Mesendoderm (in vitro differentiated cells): ENCODE measurements at places on chromosomes 5 and 9.

- DNase-seq: peak; percentile 94
- peaks cover 11% of the 10 kb centered on the region for H3K4me1 ChIP-seq
- no peak overlapping the region for H3K4me3 ChIP-seq
- H3K36me3 ChIP-seq: no peaks in the 10 kb centered on the region
Measured at GRCh38 chr9:75083188-75083970, 4.6 kb downstream of the NMRK1 start.

- H3K36me3 ChIP-seq: no peaks in the 10 kb centered on the region
- peaks cover 2% of the 10 kb centered on the region for H3K4me1 ChIP-seq
Measured at GRCh38 chr9:123373946-123374345, 17.9 kb downstream of the CRB2 start.

DNA sequence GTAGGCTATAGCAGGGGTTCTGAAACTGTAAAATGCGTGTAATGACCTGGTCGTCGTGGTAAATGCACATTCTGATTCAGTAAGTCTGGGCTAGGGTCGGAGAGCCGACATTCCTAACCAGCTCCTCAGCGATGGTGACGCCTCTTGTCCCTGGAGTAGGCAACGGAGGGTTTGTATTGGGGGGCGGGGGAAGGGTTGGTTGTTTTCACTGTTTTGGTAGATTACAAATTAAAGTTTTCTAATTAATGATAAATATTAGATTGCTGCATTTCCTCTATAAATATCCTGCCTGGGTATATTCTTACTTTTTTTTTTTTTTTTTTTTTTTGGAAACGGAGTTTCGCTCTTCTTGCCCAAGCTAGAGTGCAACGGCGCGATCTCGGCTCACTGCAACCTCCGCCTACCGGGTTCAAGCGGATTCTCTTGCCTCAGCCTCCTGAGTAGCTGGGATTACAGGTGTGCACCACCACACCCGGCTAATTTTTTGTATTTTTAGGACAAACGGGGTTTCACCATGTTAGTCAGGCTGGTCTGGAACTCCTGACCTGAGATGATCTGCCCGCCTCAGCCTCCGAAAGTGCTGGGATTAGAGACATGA lies 566 bp upstream of the ALDH7A1 start:
- DNase-seq: no peak
- H3K27ac ChIP-seq: peak overlapping the region; percentile 89
- H3K36me3 ChIP-seq: no peaks in the 10 kb centered on the region

GRCh38 chr5:107958432-107958831 lies 287.7 kb upstream of the EFNA5 start:
- H3K36me3 ChIP-seq: no peaks in the 10 kb centered on the region
- H3K4me3 ChIP-seq: no peak overlapping the region
- no peak for DNase-seq
- H3K4me1 ChIP-seq: no peaks in the 10 kb centered on the region

GRCh38 chr5:72465066-72465465 lies 42.1 kb downstream of the ZNF366 start:
- no peaks in the 10 kb centered on the region for H3K36me3 ChIP-seq
- no peaks in the 10 kb centered on the region for H3K27me3 ChIP-seq
- DNase-seq: no peak
- peaks cover 1% of the 10 kb centered on the region for H3K4me1 ChIP-seq

DNA sequence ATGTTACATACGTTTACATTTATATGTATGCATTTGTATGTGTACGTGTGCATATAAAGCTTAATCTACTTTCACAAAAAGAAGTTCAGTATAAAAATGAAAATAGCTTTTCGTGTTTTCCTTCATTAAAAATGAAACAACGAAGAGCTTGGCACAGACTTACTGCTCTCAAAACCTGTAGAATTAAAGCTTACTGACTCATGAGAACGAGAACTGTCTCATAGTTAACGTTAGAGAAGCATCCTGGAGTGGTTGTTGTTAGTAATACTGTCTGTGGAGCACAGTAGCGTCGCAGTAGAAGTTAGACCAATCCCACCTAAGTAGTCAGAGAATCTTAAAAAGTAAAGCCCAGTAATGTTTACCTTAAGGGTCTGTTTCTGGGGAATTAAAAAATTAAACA lies 1.3 kb downstream of the MAT2B start:
- H3K27ac ChIP-seq: no peak overlapping the region
- no peak overlapping the region for H3K4me3 ChIP-seq
- H3K36me3 ChIP-seq: no peaks in the 10 kb centered on the region
- H3K27me3 ChIP-seq: no peaks in the 10 kb centered on the region
- no peak for DNase-seq

GRCh38 chr5:180816608-180817534 lies 14.3 kb upstream of the MGAT1 start:
- H3K4me1 ChIP-seq: no peaks in the 10 kb centered on the region
- H3K27me3 ChIP-seq: no peaks in the 10 kb centered on the region
- no peak overlapping the region for H3K4me3 ChIP-seq
- no peaks in the 10 kb centered on the region for H3K36me3 ChIP-seq

DNA sequence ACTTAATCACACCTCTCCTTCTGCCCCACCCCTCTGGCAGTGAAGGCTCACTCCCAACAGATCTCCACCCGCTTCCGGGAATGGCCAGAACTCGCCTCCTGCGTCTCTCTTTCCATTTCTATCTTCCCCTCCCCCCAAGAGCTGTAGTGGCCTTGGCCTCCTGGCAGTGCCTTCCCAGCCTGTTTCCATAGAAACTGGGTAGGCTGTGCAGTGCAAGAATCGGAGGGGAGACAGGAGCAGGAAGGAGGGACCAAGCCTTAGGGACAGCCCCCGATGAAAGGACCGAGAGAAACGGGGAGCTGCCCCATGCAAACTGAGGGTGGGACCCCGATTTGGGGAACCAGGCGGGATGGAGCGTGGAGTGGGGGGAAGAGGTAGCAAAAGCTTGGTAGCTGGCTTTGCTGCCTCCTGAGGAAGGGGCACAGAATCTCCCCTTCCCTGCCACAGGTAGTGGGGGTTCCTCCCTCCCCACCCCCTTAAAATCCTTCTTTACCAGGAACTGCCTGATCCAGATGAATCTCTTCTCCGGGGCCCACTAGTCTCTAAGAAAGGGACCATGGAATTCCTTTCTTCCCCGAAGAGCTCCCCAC lies 4.5 kb upstream of the PCDH1 start:
- peak; percentile 90 for DNase-seq
- H3K36me3 ChIP-seq: no peaks in the 10 kb centered on the region
- H3K27ac ChIP-seq: no peak overlapping the region
- peaks cover 12% of the 10 kb centered on the region for H3K4me1 ChIP-seq
- H3K27me3 ChIP-seq: no peaks in the 10 kb centered on the region

DNA sequence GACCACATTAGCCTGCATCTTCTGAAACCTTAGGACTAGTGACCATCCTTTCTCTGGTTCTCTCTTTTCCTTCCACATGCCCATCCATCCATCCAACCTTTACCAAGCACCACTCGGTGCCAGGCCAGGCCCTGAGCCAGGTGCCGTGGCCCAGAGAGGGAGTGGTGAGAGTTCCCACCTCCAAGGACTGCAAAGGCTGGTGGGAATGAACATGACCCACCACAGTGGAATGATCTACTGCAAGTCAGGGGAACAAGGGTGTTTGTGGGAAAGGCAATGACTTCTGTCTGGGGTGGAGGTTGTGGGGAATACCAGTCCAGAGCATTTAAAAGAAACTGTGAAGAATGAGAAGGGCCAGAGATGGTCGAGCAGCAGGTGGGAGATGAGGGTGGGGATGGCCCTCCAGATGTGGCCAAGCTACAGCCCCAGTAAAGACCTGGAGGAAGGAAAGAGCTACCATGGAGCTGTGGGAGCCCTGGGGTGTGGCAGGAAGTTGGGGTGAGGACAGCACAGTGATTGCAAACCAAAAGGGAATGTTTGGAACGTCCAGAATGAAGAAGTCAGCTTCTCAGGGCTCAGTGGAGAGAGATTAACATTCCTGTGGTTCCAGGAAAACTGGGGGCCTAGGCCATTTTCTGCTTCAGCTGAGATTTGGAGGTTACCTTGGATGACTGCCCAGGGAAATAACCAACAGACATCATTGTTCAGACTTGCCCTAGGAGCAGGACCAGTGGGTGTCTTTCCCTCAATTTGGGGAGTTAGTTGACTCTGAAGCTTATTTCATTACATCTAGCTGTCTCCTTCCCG lies 30.7 kb upstream of the CORO2A start:
- H3K36me3 ChIP-seq: no peaks in the 10 kb centered on the region
- peak; percentile 63 for DNase-seq
- peak overlapping the region; percentile 24 for H3K27ac ChIP-seq
- H3K27me3 ChIP-seq: no peaks in the 10 kb centered on the region
- no peaks in the 10 kb centered on the region for H3K4me1 ChIP-seq
- H3K4me3 ChIP-seq: no peak overlapping the region

DNA sequence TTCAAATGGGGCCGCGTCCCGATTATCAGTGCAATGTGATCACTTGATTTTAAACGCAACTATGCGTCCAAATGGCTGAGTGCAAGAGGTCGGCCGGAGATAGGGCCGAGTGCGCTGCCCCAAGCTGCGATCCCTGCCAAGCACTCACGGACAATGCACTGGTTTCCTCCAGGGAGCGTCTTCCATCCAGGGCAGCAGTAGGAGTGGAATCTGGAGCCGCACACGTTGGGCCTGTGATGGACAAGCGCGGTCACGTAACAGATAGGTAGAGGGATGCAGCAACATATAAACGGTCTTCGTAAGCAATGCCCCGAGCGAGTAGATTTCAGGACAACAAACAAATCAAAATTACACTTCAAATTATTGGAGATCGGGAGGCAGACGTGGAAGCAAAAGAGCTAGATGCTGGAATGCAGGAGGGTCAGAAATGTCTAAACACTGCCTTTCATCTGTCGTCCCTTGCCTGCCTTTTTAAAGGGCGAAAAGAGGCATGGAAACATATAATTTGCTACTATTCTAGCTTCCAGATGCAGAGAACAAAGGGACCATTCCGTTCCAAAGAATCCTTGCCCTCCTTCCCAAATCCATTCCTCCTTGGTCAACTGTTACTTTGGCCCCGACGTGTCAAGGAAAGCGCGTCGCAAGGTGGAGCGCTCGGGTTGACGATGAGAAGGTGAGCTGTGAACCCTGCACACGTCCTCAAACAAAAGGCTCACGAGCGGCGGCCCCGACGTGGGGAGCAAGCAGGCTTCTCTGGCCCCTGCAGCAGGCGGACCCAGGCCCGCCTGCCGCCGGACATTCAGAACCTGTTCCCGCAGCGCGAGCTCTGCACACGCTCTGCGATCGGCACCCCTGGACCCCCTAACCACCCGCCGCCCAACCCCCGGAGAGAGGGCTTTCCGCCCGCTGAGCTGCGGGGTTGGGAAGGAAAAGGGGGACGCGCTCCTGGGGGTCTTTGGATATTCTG lies 1.5 kb downstream of the FBN2 start:
- H3K4me1 ChIP-seq: peaks cover 2% of the 10 kb centered on the region
- peak overlapping the region; percentile 93 for H3K4me3 ChIP-seq
- H3K27me3 ChIP-seq: no peaks in the 10 kb centered on the region

DNA sequence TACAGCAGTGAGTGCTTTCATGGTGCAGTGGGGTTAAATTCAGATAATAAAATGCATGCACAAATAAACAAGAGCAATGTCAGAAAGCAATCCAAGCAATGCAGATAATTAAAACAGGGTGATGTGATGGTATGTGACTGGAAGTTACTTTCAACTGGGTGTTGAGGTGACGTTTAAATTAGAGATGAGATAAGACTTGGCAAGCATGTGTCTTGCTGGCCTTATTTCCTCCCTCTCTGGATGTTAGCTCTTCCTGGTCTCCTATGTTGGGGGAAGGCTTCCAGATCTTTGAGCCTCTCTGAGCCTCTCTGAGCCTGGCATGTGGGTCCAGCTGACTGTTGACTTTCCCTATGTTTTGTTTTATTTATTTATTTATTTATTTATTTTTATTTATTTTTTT lies 54.4 kb downstream of the DOCK2 start:
- no peak overlapping the region for H3K4me3 ChIP-seq
- H3K36me3 ChIP-seq: no peaks in the 10 kb centered on the region
- H3K4me1 ChIP-seq: peaks cover 3% of the 10 kb centered on the region
- H3K27me3 ChIP-seq: no peaks in the 10 kb centered on the region
- DNase-seq: no peak
- no peak overlapping the region for H3K27ac ChIP-seq

- H3K4me1 ChIP-seq: no peaks in the 10 kb centered on the region
- H3K4me3 ChIP-seq: no peak overlapping the region
- no peak for DNase-seq
Measured at GRCh38 chr9:21958833-21959232, 35.4 kb downstream of the CDKN2A start.

GRCh38 chr5:61768692-61769281 lies 436.7 kb downstream of the ZSWIM6 start:
- H3K36me3 ChIP-seq: no peaks in the 10 kb centered on the region
- H3K27ac ChIP-seq: no peak overlapping the region
- peak; percentile 92 for DNase-seq
- peaks cover 5% of the 10 kb centered on the region for H3K4me1 ChIP-seq

DNA sequence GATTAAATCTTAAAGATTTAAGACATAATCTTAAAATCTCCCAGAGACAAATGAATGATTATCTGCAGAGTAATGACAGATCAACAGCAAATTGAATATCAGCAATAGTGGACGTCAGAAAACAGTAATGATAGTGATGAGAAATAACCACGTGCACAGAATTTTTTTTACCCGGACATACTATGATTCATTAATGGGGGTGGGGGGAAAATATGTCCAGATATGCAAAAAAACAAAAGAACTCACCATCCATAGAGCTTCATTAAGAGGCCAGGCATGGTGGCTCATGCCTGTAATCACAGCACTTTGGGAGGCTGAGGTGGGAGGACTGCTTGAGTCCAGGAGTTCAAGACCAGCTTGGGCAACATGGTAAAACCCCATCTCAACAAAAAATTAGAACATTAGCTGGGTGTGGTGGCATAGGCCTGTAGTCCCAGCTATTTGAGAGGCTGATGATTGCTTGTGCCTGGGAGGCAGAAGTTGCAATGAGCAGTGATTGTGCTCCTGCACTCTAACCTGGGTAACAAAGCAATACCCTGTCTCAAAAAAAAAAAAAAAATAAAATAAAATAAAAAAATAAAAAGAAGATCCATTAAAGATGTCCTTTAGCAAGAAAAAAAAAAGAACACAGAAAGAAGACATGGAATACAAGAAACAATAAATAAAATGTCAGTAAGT lies 30.9 kb upstream of the SHOC1 start:
- H3K27me3 ChIP-seq: no peaks in the 10 kb centered on the region
- no peak overlapping the region for H3K4me3 ChIP-seq
- no peaks in the 10 kb centered on the region for H3K4me1 ChIP-seq
- H3K36me3 ChIP-seq: no peaks in the 10 kb centered on the region

DNA sequence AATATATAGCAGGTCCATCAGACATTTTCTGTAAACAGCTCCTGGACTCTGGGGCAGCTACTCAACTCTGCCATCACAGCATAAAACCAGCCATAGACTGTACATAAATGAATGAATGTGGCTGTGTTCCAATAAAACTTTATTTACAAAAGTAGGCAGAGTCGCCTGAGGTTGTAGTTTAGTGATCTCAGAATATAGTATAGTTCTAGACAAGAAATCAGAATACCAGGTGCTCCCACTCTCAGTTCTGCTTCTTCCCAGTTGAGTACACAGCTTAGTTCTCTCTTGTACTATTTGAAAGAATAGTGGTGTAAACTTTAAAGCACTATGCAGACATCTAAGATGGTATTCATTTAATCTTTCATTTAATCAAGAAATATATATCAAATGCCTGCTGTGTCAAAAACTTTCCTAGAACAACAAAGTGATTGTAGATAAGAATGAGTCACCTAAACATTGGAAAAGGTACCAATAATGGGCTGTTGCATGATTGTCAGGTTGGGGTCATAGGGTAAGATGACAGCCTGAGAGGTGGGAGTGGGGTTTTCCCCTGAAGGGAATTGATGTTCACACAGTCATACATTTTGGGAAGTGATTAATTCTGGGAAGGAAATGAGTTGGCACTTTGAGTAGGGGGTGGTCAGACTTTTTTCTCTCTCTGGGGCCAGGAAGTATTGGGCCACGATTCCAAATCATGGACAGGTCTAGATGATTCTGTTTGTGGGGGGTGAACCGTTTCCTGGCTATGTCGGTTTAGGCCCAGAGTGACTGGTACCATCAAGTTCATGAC lies 37.0 kb downstream of the TNFSF8 start:
- H3K27ac ChIP-seq: no peak overlapping the region
- H3K27me3 ChIP-seq: no peaks in the 10 kb centered on the region
- H3K4me3 ChIP-seq: no peak overlapping the region
- H3K4me1 ChIP-seq: peaks cover 20% of the 10 kb centered on the region
